Amniotic epithelial cell (primary cell): ENCODE measurements at places on chromosomes 1 and 21.

GRCh38 chr1:14778898-14779865, 180.7 kb downstream of the KAZN start:
- no peak for DNase-seq

GRCh38 chr1:27873671-27874384, 1.5 kb downstream of the THEMIS2 start:
- DNase-seq, result peak; percentile 25

DNA sequence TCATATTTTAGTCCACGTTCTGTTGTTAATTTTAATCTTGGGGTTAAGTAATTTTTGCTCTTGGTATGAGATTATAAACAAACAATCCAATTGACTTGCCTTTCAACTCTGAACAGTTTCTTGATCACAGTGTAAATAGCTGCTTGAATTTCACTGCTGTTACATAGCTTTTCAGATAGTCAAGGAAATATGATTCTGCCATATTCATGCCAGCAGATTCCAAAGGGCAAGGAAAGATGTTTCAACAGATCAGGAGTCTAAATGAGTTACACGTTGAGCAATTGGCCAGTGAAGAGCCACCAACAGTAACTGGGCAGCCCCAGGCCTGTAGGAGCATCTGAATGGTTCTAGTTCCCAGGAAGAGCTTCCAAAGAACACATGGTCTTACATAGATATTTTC, 93.6 kb downstream of the LEPR start:
- peak; percentile 46 for DNase-seq

DNA sequence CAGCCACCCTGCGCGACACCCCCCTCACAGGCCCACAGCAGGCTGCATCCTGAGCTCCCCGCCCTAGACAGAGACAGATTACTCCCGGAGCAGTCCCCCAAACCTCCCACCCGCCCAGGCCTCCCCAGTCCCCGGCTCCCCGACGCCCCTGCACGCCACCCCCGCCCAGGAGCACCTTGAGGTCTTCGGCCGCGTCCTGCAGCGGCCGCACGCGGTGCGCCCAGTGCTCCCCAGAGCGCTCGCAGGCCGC, 731 bp downstream of the TRIM11 start:
- no peak for DNase-seq

GRCh38 chr1:241934201-241934848, 23.2 kb upstream of the BECN2 start:
- peak; percentile 21 for DNase-seq

- no peak for DNase-seq
Measured at GRCh38 chr1:180743868-180744267, 112.0 kb downstream of the XPR1 start.

DNA sequence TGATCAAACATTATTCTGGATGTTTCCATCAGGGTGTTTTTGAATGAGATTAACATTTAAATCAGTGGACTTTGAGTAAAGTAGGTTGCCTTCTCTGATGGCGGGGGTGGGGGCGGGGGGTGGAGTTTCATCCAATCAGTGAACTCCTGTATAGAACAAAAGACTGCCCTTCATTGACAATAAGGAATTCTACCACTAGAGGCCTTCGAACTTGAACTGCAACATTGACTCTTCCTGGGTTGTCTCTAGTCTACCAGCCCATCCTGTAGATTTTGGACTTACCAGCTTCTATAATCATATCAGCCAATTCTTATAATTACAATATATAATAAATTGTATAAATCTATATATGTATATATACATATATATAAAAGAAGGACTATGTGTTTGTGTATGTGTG, 520.4 kb upstream of the CXADR start:
- no peak for DNase-seq

DNA sequence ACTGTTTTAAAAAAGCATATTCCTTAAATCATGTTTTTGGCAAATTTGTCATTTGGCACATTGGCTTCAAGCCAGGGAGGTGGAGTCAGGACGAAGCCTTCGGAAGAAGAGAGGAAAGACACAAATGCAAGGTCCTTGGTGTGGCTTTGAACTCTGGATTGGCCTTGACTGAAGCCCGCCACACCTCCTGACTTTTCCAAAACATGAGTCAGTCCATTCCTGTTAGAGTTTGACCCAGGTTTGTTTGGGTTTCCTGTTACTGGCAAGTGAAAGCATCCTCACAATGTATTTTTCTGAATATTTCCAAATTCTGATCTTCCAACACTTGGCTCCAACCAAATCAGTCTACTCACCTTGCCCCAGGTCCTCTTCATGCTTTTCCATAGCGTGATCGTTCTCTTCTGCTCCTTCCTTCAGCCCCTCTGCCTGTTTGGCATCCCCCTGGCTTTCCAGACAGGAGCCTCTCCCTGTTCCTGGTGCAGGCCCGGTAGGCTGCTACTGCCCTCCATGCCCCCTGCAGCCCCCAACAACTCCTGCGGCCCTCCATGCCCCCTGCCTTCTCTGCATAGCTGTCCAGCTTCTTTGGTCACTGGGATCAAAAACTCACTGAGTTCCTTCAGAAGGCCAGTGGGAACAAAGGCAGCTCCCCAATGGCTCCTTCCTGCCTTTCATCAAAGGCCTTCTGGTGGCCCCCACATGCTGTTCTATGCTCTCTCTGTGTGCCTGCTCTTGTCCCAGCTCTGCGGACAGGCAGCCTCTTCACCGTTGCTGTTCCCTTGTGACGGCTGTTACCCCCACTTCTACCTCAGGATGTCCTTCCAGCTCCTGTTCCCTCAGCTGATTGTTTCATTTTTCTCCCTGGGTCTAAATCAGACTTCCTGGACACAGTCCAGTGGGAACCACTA, 30.4 kb upstream of the SLC30A1 start:
- DNase-seq, result no peak

- DNase-seq, result peak; percentile 65
Measured at GRCh38 chr1:221708987-221709386, 32.9 kb downstream of the DUSP10 start.

DNA sequence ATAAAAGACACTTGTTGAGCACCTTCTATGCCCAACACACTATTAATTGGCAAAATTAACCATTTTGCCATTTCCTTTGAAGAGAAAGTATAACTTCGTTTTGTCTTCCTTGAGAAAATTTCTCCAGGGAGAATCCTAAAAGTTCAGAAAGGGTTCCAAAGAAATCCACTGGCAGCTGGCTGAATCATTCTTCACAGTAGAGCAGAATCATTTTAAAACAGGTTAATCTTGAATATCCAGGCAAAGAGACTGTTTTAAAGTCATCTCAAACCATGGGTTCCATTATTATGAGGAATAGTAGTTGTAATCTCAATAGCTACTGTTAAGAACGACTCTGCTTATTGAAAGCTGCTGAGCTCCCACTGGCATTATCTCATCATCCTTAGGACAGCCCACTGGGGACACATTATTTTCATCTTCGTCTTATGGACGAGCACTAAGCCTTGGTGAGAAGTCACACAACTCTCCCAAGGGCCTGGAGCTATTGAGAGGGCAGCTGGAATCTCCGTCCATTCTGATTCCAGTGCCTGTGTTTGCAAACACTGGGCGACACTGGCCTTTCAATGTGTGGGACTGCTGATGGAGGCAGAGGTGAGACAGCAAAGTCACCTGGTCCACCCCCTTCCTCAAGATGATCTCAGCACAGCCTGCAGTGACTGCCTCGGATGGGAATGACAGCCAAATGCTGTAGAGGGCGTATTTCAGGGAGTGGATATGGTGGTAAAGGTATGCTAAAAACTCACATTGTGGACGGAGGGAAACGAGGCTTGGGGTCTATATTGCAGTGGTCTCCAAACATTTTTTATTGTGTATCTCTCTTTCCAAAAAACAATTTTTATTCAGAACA, 15.3 kb upstream of the PGBD5 start:
- no peak for DNase-seq

DNA sequence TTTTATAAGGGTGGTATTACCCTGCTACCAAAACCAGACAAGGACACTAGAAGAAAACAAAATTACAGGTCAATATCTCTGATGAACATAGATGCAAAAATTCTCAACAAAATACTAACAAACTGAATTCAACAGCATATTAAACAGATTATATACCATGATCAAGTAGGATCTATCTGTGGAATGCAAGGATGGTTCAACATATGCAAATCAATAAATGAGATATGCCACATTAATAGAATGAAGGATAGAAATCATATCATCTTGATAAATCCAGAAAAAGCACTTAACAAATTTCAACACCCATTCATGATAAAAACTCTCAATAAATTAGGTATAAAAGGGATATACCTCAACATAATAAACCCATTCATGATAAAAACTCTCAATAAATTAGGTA, 24.3 kb upstream of the MYBPHL start:
- DNase-seq, result no peak

DNA sequence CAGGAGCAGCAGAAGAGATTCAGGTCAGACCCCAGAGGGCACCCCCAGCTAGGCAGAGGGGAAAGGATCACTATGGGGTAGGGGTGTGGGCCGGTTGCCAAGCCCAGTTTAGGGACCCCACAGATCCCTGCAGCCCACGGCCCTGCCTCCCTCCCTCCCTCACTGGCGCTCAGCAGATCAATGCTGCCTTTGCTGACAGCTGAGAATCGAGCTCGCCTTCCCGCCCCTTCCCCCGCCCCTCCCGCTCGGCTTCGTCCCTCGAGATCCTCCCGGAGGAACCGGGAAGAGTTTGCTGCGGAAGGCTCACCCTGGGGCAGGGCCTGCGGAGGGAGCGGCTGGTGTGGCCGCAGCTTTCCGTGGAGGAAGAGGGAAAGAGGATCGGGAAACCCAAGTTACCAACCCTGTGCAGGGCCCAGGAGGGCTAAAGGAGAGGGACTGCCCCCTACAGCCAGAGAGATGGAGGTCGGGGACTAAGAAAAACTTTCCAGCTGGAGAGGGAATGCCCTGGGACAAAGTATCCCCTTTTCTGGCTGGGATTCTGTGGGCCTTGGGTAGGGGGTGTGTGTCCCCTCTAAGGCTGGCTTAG, 1.1 kb upstream of the KCNQ4 start:
- DNase-seq, result no peak

- DNase-seq, result no peak
Measured at GRCh38 chr1:29362764-29363163, 126.4 kb downstream of the PTPRU start.

DNA sequence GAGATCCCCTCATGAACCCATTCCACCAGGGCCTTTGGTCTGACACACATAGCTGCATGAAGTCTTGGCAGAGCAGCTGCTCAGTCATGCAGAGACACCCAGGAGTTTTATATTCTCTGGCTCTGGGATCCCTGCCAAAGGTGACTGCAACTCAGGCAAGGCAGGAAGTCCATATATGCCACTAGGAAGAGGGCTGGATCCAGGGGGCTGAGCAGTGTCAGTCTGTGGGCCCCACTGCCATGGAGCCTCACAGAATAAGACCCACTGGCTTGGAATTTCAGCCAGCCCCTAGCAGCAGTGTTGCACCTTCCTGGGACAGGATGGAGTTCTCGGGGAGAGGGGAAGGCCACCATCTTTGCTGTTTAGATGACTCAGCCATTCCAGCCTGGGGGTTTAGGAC, 199.7 kb downstream of the TBX15 start:
- no peak for DNase-seq

- peak; percentile 22 for DNase-seq
Measured at GRCh38 chr1:27724961-27725373, 794 bp upstream of the FAM76A start.

GRCh38 chr1:21931171-21932093, 5.7 kb downstream of the HSPG2 start:
- peak; percentile 85 for DNase-seq

DNA sequence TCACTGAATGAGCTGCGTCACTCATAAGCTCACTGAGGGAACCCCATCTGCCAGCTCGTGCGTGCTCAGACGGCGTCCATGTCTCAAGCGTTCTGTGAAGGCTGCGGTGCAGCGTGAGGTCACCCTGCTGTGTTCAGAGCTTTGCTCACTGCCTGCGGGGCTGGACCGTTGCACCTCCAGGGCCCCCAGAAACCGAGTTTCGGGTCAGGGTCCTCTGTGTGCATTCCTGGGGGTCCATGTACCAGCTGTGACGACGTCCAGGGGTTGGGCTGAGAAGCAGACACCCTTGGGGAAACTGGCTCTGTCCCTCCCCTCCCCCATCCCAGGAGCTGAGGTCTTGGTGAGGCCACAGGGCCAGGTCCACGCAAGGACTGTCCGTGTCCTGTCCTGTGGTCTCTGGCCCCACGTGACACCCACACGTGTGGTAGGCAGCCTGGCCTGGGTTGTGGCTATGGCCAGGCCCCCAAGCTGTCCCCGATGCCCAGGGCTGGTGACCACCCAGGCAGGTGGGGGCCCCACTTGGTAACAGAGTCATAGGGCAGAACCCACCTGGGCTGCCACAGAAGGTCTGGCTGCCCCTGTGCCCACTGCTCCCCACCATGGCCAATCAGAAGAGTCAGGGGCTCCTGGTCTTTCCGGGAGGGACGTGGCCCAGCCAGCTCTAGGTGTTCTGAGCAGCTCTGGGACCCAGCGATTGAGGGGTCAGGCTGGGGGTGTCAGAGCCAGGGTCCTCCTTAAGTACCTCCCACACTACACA, 24.4 kb downstream of the FTCD start:
- no peak for DNase-seq

- no peak for DNase-seq
Measured at GRCh38 chr1:24875257-24875656, 54.8 kb downstream of the RUNX3 start.

DNA sequence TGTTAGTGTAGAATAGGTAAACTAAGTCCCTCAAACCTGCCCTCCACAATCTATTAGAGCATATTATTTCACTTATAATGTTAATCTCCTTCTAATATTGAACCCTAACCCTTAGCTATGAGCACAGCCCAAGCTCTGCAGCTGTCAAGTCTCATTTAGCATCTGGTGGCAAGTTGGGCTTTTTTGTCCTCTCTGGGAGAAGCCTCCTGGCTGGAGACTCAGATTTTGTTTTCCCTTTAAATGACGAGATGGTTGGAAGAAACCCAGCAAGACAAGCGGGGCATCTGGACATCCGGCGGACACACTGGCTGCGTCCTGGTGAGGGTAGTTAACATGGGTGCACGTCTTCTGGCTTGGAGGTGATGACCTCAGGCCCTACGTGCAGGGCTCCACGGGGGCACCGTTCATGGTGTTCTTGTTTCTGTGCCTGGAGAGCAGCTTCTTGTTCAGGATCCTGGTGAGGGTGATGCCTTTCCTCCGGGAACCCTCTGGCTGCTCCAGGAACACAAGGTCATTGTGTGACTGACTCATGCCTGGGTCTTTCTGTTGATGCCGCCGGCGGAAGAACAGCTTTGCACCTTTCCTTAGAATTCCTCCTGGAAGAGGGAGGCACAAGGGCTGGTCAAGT, 9.7 kb upstream of the PRDM15 start:
- peak; percentile 55 for DNase-seq

DNA sequence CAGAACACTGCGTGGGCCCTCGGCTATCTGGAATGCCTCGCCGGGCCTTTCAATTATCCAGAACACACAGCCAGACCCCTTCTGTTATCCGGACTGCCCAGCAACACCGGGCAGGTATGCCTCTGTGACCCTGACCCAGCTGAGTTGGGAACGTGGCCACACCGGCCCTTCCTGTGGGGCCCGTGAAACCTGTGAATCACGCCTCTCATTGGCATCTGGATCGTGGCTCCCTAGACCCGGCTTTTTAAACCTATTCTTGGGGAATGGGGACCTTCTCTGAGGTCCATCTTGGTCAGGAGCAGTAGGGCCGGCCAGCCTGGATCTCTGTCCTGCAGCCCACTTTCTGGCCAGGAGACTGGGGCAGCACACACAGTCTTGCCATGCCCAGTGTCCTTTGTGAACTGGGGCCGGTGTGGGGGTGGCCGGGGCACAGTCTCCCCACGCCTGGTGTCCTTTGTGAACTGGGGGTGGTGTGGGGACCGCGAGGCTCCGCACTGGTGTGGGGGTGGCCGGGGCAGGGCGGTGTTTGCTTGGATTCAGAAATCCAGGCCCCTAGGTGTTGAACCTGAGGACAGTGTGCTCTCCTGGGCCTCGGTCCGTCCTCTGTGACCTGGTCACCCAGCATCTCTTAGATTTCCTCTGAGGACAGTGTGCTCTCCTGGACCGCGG, 11.1 kb downstream of the COL18A1 start:
- DNase-seq, result no peak
